Activated CD8-positive, alpha-beta memory T cell treated with anti-CD3 and anti-CD28 coated beads for 24 hours (primary cell): ENCODE measurements at places on chromosomes 4 and X.

GRCh38 chr4:37693450-37694190 is 7.4 kb upstream of the RELL1 start:
- no peak for DNase-seq

DNA sequence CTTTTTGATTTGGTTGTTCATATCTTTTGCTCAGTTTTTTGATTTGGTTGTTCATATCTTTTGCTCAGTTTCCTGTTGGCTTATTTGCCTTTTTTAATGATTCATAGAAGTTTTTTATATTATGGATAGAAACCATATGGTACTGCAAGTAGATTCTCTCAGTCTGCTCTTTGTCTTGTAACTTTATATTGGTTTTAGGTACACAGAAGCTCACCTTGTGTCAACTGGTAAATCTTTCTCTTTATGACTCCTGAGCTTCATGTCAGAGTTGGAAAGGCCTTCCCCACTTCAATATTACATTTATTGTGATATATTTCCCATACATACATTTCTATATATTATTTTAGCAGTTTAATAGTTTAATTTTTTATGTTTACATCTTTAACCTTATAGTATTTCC is 8.2 kb upstream of the VGLL1 start:
- no peak for DNase-seq

DNA sequence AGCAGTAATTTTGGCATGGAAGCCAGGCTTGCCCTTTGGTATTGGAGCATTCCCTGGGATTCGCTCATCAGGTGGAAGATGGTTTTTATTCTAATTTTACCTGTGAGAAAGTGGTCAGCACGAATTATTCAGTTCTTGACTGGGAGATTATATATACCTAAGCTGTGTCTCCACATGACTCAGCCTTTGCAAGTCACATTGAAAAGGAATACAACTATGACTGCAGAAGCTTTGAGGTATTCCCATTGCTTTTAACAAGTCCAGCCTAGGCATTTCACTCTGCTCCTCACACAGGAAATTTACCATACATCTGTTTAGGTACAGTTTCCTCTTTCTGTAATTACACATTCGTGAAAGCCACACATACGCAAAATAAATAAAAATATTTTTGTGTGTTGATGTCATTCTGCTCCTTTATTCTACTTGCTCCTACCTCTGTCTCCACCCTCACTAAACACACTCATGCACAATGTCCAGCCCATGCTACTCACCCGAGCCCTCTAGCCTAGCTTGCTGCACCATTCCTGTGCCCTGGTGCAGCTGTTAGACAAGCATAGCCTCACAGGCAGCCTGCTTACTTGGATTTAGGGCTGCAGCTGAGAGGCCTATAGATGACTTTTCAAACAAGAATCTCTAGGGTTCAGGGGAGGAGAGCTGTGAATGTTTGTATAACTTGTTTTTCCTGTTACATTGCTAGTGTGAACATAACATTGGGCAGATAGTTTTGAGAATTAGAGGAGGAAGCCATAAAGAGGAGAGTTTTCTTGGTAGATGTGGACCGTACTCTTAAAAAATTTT is 504.4 kb upstream of the FAT1 start:
- no peak for DNase-seq

- DNase-seq = no peak
Observed at GRCh38 chr4:21885770-21886169, 62.8 kb downstream of the KCNIP4 start.

DNA sequence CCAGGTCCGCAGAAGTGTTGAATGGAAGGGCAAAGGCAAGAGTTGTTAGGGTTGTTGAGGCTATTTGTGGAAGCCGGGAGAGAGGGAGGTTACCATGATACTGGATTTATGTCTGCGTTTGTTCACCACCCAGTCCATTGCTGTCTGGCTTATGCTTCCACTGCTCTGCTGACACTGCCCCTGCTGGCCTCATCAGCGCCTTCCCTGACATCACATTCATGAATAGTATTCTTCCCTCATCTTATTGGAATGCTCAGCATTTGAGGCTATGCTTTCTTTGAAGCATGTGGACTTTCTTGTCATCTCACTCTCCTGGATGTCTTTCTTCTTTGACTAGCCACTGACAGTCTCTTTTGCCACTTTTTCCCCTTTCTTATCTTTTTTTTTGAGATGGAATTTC is 10.3 kb downstream of the GNL3L start:
- no peak for DNase-seq

- no peak for DNase-seq
Observed at GRCh38 chr4:6362243-6362885, 92.7 kb downstream of the WFS1 start.

- DNase-seq = no peak
Observed at GRCh38 chr4:125393825-125394224, 79.1 kb downstream of the FAT4 start.
